ENCODE measurements at places on chromosomes 5 and 9.
A peak's percentile ranks its signal among the peaks of the same experiment; 100 is the strongest.

DNA sequence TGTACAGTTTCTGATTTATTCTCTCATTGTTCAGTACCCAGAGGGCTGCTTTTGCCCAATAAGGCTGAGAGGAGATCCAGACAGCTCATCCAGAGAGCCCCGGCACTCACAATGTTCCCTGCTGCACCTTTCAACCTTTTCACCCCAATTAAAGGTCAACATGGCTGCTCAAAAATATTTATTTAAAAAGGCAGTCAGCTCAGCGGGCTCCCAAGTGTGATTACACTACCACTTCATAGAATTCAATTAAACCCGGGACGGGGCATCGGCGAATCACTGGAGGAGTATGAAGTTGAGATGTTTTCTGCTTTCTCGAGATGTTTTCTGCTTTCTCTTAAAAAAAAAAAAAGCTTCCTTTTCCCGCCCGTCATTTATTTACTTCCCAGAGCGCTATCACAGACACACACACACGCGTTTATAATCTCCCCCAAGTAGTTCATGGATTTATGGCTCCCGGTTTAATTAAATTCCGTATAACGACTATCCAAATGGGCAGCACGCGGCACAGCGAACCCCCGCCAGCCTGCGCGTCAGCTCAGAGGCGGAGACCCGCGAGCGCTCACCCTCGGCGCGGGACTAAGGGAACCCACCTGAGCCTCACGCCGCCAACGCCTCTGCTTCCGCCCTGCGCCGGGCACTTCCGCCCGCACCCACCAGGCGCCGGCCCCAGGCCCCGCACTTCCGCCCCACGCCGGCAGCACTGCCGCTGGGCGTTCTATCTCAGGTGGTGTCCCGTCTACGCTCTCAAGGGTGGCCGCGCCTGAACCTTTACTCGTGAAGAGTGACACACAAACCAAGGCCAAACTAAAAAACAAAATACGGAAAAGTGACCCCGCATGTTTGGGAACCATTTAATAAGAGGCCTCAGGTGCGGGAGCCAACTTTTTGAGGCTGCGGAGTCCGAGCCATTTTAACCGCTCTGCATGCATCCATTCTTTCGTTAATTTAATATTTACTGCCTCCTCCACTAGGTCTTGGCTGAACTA is at the start of gene C5orf63:
Gene C5orf63 (minus strand): TSS at position 642 of the 986 bp plus-strand sequence. CDS start 14,507 bp downstream, outside the sequence.
- H3K4me3 ChIP-seq, result peak within 1 kb of the TSS; percentile 91
- peaks cover 10% of the 10 kb centered on the region for H3K36me3 ChIP-seq
- peak within 1 kb of the TSS; percentile 94 for H3K27ac ChIP-seq

DNA sequence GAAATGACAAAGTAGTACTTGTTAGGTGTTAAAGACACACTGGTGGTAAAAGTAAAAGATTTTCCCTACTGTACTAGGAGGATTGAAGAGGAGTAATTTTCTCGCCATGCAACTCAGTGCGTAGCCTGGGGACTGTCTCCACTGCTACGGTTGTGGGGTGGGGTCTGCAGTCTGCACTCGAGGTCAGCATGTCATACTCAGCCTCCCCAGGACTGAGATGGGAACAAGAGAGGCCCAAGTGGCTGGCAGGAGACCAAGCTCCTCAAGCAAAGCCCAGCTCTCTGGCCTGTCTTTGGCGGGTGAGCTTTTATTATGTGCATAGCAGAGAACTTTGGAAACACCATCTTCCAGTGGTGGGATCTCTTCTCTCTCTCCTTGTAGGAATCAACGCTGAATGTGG is 10.4 kb downstream of the NHP2 start:
- no peaks in the 10 kb centered on the region for H3K27me3 ChIP-seq
- H3K36me3 ChIP-seq, result peaks cover 27% of the 10 kb centered on the region
- H3K27ac ChIP-seq, result no peak overlapping the region
- no peak for DNase-seq
- H3K4me1 ChIP-seq, result no peaks in the 10 kb centered on the region
- H3K4me3 ChIP-seq, result no peak overlapping the region

DNA sequence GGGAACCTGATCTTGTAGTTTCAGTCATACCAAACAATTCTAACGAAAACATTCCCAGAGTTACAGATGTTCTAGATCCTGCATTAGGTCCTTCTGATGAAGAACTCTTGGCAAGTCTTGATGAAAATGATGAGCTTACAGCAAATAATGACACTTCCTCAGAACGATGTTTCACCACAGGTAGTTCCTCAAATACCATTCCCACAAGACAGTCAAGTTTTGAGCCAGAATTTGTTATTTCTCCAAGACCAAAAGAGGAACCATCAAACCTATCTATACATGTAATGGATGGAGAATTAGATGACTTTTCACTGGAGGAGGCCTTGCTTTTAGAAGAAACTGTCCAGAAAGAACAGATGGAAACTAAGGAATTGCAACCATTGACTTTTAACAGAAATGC is 21.0 kb downstream of the RMI1 start:
- H3K4me1 ChIP-seq, result peaks cover 5% of the 10 kb centered on the region
- H3K4me3 ChIP-seq, result no peak overlapping the region
- H3K27ac ChIP-seq, result no peak overlapping the region
- H3K27me3 ChIP-seq, result no peaks in the 10 kb centered on the region
- H3K36me3 ChIP-seq, result peaks cover under 1% of the 10 kb centered on the region
- DNase-seq, result no peak

- no peak for DNase-seq
- no peak overlapping the region for H3K27ac ChIP-seq
- H3K4me1 ChIP-seq, result no peaks in the 10 kb centered on the region
- H3K36me3 ChIP-seq, result no peaks in the 10 kb centered on the region
- no peak overlapping the region for H3K4me3 ChIP-seq
Measured at GRCh38 chr9:133793471-133793870, 55.3 kb upstream of the SARDH start.

DNA sequence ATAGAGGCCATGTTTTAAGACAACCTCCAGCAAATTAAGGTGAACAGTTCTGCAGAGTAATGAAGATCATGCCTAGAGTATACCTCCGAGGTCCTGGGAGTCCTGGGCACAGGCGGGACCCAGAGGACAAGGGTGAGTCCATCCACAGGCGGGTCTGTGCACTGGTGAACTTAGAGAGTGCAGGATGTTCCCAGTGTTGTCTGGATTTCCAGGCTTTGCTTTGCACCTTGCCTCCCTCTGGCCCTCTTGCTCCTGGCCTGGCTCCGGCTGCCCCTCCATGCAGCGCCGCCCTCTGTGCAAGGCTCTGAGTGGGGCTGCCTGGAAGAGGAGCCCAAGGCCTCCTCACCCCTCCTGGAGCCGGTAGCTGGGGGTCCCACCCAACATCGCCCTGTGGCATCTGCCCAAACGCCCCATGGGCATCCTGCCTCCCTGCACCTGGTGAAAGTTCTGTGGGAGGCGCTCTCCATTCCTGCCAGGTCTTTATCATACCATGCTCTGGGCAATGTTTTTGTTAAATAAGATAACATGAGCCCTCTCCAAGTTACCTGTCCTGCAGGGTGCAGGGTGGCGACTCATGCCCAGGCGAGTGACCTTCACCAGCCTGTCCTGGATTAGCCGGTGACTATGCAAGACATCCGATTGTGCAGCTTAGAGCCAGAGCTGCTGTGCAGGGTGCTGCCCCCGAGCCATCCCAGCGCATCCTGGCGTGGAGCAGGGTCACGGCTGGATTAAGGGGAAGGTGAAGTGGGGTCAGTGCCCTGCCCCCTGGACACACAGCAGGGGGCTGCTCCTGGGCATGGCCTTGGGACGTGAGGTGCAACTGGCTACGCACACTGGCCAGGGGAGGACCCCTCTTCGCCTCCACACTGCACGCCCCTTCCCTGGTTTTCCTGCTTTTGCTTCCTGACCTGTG is 41.3 kb upstream of the LPCAT1 start:
- H3K36me3 ChIP-seq, result no peaks in the 10 kb centered on the region
- no peak for DNase-seq
- peaks cover 7% of the 10 kb centered on the region for H3K27me3 ChIP-seq

GRCh38 chr9:89634995-89635742 is 30.4 kb downstream of the GADD45G start:
- H3K36me3 ChIP-seq, result peaks cover 2% of the 10 kb centered on the region
- no peaks in the 10 kb centered on the region for H3K4me1 ChIP-seq
- no peak overlapping the region for H3K27ac ChIP-seq
- no peak overlapping the region for H3K4me3 ChIP-seq

All from central memory CD8-positive, alpha-beta T cell (primary cell).